Umbilical cord (tissue), 2 donors: ENCODE measurements at places on chromosomes 5 and 9.

GRCh38 chr5:179727106-179727505 is 5.5 kb upstream of the MAML1 start:
- DNase-seq, result no peak

DNA sequence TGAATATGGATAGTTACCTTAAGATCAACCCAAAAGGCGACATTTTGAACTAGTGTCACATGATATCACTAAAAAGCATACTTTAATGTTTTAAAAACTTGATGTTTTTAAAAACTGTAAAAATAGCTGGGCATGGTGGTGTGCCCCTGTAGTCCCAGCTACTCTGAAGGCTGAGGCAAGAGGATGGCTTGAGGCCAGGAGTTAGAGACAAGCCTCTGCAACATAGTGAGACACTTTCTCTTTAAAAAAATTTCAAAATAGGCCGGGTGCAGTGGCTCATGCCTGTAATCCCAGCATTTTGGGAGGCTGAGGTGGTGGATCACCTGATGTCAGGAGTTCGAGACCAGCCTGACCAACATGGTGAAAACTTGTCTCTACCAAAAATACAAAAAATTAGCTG is 129.5 kb downstream of the NPR3 start:
- no peak for DNase-seq

- DNase-seq, result no peak
These were observed 294.3 kb downstream of the TLE1 start for GRCh38 chr9:81394881-81395675.

GRCh38 chr5:142363619-142363963 is 38.8 kb upstream of the SPRY4 start:
- DNase-seq, result no peak

- DNase-seq, result no peak
These were observed 28.0 kb upstream of the GRAMD2B start for GRCh38 chr5:126395198-126395597.

GRCh38 chr9:127903557-127904475 is 4.4 kb upstream of the ST6GALNAC6 start:
- no peak for DNase-seq

GRCh38 chr9:77954666-77955015 is 77.0 kb downstream of the GNAQ start:
- no peak for DNase-seq

DNA sequence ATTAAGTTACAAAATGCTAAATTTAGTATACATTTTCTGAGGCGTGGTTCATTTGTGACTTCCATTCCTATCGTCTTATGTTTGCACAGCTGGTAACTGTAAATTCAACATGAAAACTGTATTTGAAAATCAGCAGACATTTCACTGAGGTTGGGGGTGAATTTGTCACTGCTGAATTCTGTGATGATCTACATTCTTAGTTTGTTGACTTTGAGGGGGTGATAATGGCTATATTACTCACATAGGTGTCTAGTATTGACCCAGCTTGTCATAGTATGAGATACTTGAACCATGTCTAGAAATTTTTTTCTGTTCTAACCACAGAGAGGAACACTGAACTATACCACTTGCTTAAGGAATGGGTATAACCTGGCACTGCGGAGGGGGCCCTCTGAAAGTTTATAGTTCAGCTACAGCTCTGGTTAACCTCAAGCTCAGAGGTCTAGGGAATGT is 313.3 kb downstream of the PIK3R1 start:
- DNase-seq, result no peak

- DNase-seq, result no peak
These were observed 297.0 kb upstream of the CLINT1 start for GRCh38 chr5:158155811-158156505.

DNA sequence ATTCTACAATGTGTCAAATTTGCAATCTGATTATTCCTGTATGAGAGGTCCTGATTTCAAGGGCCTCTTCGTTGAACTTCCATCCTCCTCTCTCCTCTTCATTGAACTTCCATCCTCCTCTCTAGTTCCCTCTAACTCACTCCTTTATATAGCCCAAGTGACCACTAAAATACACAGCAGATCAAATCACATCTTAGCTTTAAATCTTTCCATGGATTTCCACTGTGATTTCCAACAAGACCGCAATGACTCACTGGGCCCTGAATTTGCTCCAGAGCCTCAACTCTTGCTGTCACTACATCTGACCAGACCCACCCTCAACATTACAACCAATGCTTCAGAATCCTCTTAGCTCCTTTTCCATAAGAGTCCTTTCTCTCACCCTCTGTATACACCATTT is 59.1 kb upstream of the TMEM252 start:
- no peak for DNase-seq
